ENCODE measurements at places on chromosomes 3 and 15.
A peak's percentile ranks its signal among the peaks of the same experiment; 100 is the strongest.

- DNase-seq, result no peak
Observed at GRCh38 chr15:45689616-45690015, 54.8 kb downstream of the SQOR start.

GRCh38 chr3:136838641-136839555 is 20.0 kb downstream of the SLC35G2 start:
- DNase-seq, result peak; percentile 38

GRCh38 chr3:36403661-36404060 is 23.4 kb downstream of the STAC start:
- no peak for DNase-seq

GRCh38 chr3:25007974-25008658 is 419.9 kb upstream of the RARB start:
- DNase-seq, result no peak

GRCh38 chr3:100852840-100853239 is 140.4 kb downstream of the ABI3BP start:
- DNase-seq, result no peak

- DNase-seq, result peak; percentile 38
Observed at GRCh38 chr15:52529341-52529924, 753 bp upstream of the MYO5A start.

DNA sequence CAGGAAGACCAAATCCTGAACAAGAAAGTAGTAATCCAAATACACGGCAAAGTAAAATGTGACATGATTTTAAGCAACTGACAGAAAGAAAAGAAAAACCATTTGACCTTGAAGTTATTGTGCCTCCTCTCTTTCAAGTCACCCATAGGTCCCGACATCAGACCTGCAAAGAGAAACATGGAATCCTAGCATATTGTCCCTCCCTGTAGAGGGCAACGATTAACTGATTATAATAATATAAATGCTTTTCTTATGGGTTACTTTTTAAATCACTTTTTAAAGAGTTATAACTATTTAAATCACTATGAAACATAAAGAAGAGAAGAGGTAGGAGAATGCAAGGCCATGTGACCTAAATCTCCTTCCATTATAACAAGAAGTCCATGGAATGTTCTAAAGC is 143.2 kb upstream of the LIPC start:
- no peak for DNase-seq

DNA sequence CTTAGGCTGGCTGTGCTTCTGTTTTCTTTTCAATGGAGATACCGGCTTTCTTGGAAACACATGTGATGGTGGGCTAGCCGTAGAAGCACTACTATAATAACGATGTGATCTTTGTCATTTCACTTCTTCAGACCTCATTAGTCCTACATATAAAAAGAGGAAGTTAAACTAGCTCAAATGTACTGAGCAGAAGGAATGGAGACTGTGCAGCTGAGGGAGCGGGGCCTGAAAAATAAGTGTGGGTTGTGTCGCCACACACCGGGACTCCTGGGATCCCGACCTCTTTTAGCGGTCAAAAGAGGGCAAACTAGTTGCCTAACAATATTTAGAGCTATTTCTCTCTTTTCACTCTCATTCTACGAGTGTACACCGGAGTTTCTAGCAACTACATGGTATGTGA is 1.0 kb upstream of the RNF7 start:
- DNase-seq, result no peak

DNA sequence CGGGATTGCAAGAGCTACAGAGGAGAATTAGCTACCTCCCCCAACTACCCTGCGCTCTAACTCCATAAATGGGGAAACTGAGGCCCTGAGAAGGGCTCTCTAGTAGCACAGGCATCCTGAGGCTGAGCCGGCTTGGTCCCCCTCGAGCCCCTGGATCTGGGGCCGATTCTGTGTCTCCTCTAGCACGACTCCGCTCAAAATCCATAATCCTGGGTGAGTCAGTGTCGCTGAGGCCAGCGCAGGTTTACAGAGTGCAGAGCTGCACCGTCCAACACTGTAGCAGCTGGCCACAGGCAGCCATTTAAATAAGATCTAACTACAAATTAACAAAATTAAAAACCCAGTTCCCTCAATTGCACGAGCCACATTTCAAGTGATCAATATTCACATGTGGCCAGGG is 10.8 kb downstream of the GATA2 start:
- no peak for DNase-seq

DNA sequence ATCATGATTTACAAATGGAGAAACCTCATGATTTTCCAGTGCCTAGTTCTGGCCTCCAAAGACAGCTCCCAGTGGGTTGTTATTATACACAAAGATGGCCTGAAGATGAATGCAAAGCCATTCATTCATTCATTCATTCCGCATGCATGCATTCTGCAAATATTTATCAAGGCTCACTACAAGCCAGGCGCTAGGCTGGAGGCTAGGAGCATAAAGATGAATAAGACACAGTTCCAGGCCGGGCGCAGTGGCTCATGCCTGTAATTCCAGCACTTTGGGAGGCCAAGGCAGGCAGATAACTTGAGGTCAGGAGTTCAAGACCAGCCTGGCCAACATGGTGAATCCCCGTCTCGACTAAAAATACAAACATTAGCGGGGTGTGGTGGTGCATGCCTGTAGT is 2.4 kb upstream of the PSMD2 start:
- DNase-seq, result no peak

DNA sequence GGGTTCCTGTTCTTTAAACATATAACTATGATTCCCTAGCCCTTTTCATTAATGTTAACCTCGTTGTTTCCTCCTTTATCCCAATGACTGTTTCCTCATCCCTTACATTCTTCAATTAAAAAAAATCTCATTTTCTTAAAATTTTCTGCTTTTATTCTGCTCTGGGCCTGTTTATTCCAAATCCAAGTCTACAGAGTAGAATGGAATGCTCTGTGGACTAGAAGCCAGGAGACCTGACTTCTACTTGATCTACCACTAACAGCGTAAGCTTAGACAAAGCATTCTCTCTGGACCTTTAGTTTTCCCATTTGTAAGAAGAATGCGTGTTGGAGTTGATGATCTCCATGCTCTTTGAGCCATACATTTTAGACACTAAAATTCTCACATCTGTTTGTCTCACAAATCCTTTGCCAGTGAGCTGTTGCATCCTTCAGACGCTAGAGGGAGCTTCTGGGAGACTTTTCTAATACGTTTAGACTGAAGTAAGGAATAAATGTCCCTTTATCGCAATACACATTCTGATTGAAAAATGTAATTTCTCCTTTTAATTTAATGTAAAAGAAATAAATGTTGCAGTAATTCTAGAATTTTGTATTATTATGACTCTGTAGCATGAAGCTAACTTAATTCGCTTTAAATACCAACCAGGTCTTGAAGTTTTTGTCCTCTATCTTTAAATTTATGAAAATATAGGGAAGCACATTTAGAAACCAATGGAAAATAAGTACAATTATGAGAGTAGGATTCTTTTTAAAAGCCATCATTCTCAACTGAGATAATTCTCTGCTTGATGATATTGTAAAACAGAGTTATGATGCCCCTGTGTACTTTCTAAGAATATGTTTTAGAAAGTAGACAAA is 21.7 kb upstream of the GMNC start:
- peak; percentile 48 for DNase-seq

DNA sequence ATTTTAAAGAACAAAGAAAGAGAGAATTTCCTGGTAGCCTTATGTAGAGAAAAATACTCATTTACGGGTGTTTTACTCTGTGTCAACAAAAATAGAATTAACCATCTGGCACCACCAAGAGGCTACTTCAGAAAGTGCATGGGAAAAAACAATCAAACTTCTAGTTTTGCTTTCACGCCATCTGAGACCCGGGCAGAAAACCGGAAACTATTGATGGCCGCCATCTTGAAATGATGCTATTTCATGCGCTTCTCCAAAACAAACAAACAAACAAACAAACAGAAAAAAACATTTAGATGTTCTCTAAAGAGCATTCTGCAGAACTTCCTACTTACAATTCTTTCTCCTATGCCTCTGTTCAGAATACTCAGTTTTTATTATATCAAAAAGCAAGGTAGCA is 49.4 kb upstream of the SYNPR start:
- peak; percentile 72 for DNase-seq

- DNase-seq, result no peak
Observed at GRCh38 chr15:73647259-73648013, 14.2 kb upstream of the NPTN start.

GRCh38 chr15:26848498-26848897 is 18.4 kb upstream of the GABRA5 start:
- DNase-seq, result no peak
